ENCODE measurements at places on chromosomes 7 and 10.

- no peak for DNase-seq
Observed at GRCh38 chr10:55063811-55064210, 262.8 kb upstream of the PCDH15 start.

DNA sequence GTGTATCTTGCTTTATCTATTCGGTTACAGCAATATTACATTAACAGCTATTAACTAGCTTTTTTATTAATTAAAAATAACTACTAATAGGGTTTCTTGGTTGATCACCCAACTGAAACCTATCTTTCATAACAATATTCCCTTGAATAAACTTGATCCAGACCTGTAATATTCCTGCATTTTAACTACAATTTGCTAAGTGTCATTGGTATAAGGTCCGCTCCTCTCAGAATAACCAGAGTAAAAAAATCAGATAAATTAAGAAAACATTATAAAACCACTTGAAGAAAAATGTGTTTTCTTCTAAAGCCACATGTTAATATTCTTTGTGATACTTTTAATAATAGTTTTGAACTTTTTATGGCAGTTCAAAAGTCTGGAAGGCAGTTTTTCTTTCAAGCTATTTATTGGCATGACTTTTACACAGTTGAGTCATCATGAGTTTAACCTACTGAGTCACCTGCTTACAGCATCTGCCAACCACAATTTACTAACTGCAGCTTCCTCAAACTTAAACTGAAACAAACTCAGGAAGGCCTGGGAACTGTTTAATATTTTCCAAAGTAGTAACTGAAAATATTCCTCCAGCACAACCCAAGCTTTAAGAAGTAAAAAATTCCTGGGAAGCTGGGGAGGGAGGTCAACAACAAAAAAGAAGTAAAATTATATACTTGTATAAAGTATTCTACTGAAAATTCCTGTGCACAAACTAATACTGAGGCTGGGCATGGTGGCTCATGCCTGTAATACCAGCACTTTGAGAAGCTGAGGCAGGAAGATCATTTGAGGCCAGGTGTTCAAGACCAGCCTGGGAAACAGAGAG lies 103.2 kb downstream of the NRBF2 start:
- no peak for DNase-seq

GRCh38 chr10:82160307-82160706 lies 285.3 kb downstream of the NRG3 start:
- no peak for DNase-seq

- DNase-seq: no peak
Observed at GRCh38 chr7:34842782-34843181, 184.8 kb downstream of the NPSR1 start.

- DNase-seq: no peak
Observed at GRCh38 chr7:88689821-88690220, 69.7 kb upstream of the ZNF804B start.

- DNase-seq: no peak
Observed at GRCh38 chr10:34808801-34809745, 6.0 kb downstream of the PARD3 start.

DNA sequence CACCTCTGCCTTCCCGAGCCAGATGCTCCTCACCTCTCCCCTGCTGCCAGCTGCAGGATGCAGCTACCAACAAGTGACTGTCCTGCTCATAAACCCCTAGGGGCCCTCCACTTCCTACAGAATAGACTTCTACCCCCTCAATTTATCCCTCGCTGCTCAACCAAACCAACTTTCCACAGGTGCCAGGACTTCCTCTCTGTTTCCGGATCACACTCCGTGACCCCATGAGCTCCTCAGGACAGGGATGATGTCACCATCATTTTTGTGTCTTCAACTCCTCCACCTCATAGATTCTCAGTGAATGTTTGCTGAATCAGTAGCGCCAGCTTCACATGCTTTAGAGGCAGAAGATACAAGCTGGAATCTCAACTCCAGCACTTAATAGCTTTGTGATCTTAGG lies 25.8 kb upstream of the ADRB1 start:
- DNase-seq: no peak

GRCh38 chr7:141562543-141562942 lies 11.3 kb downstream of the AGK start:
- no peak for DNase-seq

DNA sequence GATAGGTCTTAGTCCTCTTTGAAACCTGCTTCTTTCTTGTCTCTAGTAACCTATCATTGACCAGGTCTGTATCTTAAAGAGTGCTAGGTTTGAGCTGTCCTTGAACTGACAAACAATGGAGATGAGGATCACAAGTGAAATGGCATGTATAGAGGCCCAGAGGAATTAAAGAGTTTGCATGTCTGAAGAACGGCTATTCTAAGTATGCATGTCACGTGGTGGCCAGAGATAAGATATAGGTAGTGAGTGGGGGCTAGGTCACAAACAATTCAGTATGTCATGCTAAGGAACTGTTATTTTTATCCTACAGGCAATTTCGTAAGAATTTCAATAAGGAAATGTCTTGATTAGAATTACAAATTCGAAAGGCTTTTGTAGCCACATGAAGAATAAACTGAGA lies 95.3 kb downstream of the SUGCT start:
- DNase-seq: no peak
